ENCODE measurements at places on chromosomes 6 and 20.

DNA sequence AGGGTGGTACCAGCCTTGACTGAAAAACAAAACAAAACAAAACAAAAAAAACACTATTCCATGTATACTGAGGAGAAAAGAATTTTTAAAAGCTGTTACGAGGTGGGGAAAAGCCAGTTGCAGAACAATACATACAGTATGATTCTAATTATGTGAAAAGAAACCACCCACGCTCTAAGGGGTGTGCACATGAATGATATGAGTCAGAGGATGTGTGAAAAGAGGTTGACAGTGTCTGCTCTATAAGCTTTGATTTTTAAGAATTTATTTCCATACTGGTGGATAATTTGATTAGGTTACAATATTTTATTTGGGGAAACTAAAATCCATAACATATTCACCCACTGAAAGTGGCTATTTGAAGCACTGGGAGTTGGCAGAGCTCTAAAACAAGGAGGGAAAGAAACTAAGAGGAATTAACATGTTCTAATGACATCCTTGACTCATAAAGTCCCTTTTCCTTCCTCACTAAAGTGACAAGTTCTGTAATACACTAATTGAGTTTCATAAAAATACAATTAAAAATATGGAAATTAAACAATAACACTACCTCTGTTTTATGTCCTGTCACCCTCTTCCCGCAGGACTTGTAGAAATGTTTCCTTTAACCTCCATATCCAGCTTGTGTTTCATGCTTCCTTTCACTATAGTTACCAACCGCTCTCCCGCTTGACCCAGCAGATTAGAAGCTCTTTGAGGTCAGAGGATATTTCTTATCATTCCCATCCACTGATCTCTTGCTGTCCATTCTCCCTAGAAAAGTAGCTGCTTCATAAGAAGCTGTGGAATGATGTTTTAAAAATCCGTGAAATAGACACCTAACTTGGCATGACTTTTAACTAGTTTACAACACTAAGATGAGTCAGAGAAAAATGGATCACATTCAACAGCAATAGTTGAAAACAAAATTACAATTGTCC is 118.6 kb upstream of the CCDC28A start:
- no peak for DNase-seq

DNA sequence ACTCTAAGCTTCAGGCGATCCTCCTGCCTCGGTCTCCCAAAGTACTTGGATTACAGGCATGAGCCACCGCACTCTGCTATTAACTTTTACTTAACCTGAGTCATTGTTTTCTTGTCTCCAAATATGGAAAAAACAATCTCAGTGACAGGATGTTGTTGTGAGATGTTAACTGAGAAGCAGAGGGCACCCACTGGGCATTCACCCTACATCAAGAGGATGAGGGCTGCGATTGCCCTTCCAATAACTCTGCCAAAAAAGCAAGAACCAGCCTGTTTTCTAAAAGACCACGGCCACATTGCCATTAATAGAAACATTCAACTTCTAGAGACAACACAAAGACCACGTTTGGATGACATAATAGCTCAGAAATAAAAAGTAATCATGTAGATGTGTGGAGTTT is 107.6 kb upstream of the SGK1 start:
- no peak for DNase-seq

- DNase-seq = no peak
These were observed 47.7 kb upstream of the CST5 start for GRCh38 chr20:23926944-23927872.

- no peak for DNase-seq
These were observed 3.3 kb downstream of the RARS2 start for GRCh38 chr6:87586371-87587077.

DNA sequence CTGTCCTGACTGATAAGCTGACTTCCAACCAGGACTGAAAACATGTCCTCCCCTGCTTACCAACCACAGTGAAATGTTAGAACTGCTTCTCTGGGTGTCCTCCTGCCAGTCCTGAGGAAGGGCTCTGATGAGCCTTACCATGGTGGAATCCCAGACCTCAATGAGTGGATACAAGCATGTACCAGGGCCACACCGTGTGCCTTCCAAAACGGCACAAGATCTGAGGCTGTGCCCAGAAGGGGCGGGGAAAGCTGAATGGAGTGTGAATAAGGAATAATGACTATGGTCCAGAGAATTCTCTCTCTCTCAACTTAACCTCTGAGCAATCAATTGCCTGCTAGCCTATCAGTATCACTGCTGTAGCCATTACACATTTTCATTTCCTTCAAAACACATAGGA is 51.7 kb downstream of the PDE10A start:
- no peak for DNase-seq

DNA sequence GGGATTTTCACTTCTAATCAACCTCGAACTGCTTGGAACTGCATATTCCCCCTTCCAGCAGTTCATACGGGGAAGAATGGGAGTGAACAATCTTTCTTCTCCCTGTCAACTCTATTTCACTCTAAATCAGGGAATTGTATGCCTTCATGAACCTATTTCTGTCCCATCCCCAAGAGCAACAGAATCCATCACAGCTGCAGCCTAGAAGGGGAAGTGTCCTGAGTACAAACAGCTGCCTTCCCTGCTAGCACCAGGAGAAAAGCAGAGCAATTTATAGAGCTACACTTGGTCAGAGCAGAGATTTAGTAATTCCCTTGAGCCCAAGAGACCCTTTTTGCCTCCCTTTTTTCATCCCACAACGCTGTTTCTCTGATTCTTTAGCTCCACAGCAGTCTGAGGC is 208.4 kb downstream of the ADGRG6 start:
- no peak for DNase-seq

- no peak for DNase-seq
These were observed 191.0 kb downstream of the TPBG start for GRCh38 chr6:82554666-82555065.

GRCh38 chr20:34946661-34947060 is 8.9 kb downstream of the GSS start:
- no peak for DNase-seq

DNA sequence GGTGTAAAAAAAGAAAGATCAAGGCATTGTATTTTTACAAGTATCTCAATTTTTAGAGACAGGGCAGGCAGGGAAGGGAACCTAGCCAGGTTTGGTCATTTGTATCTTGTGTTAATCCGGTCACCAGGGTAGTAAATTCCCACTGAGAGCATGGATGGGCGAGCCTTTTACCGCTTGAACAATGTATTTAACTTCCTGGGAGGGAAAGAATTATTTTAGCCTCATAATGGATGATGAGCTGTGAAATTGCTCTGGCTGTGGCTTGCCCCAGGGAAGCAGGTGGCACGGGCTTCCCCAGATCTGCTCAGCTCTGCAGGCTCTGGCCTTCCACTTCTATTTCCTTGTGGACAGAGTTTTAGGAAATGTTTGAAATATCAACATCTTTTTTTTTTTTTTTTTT is 72.9 kb downstream of the TOX2 start:
- no peak for DNase-seq

DNA sequence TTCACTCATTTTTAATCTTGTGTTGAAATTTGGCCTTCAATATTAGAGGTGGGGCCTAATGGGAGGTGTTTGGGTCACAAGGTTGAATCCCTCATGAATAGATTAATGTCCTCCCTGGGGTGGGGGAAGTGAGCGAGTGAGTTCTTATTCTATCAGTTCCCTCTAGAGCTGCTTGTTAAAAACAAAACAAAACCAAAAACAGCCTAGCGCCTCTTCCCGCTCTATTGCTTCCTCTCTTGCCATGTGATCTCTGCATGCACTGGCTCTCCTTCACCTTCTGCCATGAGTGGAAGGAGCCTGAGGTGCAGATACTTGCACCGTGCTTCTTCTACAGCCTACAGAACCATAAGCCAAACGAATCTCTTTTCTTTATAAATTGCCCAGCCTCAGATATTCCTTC is 89.6 kb upstream of the SLC35F1 start:
- DNase-seq = no peak

- no peak for DNase-seq
These were observed 5.0 kb downstream of the FOXP4 start for GRCh38 chr6:41551086-41551700.

DNA sequence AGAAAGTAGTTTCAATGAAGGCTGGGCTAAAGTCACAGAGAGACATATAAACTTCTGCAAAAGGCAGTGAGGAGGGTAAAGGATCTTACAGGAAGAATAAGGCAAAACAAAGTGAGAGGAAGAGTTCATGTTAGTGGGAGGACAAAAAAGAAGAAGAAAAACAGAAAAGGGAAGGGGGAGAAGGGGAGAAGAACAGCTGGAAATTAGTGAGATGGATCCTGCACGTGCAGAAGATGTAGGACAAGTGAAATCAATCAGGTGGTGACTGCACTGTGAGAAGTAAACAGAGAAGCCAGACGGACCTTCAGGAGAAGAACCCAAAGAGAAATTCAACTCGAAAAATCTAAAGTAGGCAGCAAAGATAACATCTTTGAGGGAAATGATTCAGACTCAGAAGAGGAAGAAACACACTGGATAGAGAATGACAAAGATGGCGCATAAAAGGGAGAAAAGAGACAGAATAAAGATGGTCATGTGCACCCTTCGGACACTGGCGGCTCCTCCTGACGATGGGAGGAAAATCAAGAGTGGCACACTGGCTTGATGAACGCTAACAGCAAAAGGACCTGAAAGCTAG is 105.9 kb downstream of the MYB start:
- no peak for DNase-seq

GRCh38 chr20:9831032-9831431 is 7.8 kb downstream of the PAK5 start:
- DNase-seq = no peak

DNA sequence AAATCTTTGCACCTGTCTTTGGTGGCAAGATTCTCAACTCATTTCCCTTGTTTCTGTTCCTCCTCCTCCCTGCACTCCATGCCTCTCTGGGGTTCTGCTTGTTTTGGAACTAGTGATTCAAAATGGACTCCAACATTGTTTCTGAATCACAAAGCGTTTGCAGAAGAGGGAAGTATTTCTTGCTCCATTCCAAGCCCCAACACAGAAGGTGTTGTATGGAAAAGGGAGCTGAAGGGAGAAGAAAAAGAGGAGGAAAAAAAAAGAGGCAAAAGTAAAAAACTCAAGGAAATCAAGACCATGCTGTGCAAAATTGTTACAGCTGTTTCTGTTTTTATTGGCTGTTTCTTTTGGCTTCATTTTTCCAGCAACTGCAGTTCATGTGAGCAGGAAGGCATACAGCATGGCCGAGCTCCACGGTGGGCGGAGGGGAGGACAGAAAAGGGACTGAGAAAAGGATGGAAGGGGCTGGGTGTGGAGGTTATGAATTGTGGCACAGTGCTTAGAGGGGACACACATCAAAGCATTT is 66.9 kb upstream of the PRL start:
- DNase-seq = no peak

DNA sequence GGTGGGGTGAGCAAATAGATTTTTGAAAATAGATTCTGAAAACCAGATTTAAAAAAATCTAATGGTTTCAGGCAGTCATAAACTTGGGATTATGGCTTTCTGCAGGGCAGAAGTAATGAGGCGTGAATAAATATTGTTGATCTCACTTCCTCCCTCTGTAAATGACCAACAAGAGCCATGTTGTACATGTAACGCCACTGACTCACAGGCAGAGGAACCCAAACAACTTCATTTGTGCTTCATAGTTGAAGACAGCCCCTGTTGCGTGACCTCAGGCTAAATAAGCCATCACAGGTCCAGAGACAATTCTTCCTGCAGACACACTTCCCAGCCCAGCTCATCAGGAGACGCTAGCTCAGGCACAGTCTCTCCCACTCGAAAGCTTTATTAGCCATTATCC is 59.1 kb upstream of the F13A1 start:
- no peak for DNase-seq

DNA sequence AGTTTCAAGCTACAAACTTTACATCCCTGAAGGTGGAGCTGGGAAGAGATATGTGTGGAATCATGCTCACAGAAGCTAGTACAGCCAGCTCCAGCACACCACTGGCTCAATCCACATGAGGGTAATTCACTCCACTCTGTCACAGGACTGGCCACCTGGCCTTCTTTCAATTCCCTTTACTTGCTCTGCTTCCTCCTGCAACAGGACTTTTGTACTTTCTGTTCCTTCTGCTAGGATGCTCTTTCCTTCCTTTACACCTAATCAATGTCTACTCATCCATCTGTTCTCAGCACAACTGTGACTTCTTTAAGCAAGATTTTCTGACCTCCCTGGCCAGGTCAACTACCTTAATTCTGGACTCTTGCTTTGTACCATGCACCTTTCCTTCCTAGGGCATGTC is 39.4 kb upstream of the MYB start:
- DNase-seq = no peak

DNA sequence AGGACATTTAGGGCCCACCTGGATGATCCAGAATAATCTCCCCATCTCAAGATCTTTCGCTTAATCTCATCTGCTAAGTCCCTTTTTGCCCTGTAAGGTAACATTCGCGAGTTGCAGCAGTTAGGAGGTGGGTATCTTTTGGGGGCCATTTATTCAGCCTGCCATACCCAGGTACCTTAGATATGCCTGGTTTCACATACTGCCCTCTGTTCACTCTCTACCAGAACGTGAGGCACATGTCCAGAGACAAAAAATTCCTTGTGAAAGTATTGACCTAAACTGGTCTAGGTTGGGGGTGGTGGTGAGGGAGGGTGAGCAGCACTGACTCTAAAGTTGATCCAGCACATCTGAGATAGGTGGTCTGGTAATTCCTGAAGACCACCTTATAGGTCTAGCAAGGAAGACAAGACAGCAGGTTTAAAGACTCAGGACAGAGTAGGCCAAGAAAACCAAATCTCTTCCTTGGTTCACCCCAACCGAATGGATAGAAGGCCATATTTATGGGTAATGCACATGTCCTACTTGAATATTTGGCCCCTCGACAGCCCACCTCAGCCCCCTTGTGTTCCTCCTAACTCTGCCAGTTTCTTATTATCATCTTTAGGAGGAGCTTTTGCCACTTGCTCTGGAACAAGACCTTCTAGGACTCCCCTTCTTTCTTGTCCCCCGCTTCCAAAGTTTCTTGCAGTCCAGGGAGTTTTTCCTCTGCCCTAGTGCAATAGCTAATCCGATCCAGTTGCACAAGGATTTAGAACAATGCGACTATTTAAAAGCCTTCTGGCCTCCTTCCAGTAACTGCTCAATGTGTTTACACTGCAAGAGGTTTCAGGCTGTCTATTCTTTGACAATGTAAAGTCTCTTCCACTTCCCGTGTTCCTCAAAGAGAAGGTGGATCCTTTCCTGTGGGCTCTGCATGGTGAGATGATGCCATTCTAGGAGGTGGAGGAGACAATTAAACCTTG is 213.0 kb upstream of the LAMP5 start:
- DNase-seq = no peak

- DNase-seq = no peak
These were observed 2.3 kb upstream of the RRP36 start for GRCh38 chr6:43019152-43019551.

- DNase-seq = no peak
These were observed 69.2 kb upstream of the TBC1D7 start for GRCh38 chr6:13397359-13398068.
